ENCODE measurements at places on chromosomes 4 and X.

GRCh38 chr4:82782626-82783345 is 15.8 kb downstream of the SCD5 start:
- DNase-seq: no peak

- no peak for DNase-seq
Measured at GRCh38 chr4:138301536-138301935, 59.4 kb upstream of the SLC7A11 start.

- DNase-seq: no peak
Measured at GRCh38 chr4:665381-665750, 8.7 kb downstream of the ATP5ME start.

- DNase-seq: no peak
Measured at GRCh38 chr4:185106353-185106752, 36.7 kb upstream of the SLC25A4 start.

GRCh38 chr4:36310793-36311192 is 29.4 kb downstream of the DTHD1 start:
- DNase-seq: no peak

- DNase-seq: no peak
Measured at GRCh38 chr4:118759481-118759880, 74.3 kb downstream of the METTL14 start.

GRCh38 chrX:24147165-24147564 is 2.4 kb upstream of the ZFX start:
- no peak for DNase-seq

GRCh38 chrX:19863857-19864223 is 23.6 kb downstream of the SH3KBP1 start:
- no peak for DNase-seq

DNA sequence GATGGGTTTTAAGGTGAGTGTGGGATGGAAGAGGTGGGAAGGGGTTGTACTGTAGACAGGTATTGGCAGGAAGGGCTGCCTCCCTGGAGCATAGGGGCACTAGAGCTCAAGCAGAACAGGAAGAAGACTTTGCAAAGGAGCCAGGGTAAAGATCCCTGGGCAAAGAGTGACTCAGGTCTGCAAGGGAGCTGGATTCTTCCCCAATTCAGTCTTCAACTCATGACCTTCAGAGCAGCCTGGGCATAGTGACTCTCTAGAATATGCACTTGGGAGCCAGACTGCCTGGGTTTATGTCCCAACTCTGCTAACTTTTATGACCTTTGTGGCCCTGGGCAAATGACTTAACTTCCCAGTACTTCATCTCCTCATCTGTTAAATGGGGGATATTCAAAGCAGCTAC is 4.0 kb downstream of the LONRF3 start:
- no peak for DNase-seq

GRCh38 chr4:84046551-84046950 is 452.5 kb downstream of the NKX6-1 start:
- no peak for DNase-seq

All from NCI-H1417 treated with DMSO at 0.1 percent for 48 hours (cell line).